ENCODE measurements at places on chromosomes 5 and 9.
A peak's percentile ranks its signal among the peaks of the same experiment; 100 is the strongest.

GRCh38 chr5:112956606-112957005, 20.0 kb upstream of the DCP2 start:
- no peak for DNase-seq

- DNase-seq: no peak
These were observed 102.2 kb upstream of the SPATA31D4 start for GRCh38 chr9:81825846-81826516.

DNA sequence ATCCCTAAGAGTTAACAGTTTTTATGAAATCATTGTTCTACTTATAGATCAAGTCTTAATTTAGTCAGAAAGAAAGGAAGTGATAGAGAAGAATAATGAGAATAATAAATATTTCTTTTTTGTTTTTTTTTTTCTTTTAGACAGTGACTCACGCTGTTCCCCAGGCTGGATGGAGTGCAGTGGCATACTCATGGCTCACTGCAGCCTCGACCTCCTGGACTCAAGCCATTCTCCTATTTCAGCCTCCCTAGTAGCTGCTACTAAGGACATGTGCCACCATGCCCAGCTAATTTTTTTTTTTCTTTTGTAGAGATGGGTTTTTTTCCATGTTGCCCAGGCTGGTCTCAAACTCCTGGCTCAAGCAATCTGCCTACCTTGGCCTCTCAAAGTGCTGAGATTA, 11.0 kb downstream of the IFNA21 start:
- no peak for DNase-seq

GRCh38 chr5:139650031-139650688, 2.0 kb downstream of the CXXC5 start:
- DNase-seq: no peak

GRCh38 chr9:121566481-121567465, 67.1 kb upstream of the GGTA1 start:
- no peak for DNase-seq

GRCh38 chr5:76389513-76390154, 13.5 kb upstream of the IQGAP2 start:
- DNase-seq: no peak

DNA sequence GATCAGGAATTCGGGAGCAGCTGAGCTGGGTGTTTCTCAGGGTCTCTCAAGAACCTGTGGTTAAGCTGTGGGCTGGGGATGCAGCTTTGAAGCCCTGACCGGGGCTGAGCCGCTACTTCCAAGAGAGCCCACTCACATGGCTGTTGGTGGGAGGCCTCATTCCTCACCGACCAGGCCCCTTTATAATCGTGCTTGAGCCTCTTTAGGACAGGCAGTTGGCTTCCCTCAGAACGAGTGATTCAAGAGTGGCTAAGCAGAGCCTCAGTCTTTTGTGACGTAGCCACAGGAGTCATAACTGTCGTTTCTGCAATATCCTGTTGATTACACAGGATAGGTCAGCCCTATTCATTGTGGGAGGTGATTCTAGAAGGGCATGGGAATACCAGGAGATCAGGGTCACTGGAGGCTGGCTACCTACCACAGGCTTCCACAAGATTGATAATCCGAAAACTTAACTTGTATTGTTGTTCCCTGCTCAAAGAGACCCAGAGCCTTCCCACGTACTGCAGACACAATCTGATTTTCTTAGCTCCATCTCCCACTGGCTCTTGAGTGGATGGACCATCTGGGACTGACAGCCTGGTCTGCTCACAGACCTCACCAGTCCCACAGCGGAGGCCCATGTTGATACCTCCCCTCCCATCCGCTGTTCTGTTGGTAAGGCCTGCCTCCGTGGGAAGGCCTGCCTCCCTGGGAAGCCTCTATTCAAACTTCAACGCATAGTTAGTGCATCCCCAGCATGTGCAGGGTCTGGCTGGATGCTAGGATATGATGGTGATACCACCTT, 3.0 kb upstream of the ERGIC1 start:
- DNase-seq: no peak

DNA sequence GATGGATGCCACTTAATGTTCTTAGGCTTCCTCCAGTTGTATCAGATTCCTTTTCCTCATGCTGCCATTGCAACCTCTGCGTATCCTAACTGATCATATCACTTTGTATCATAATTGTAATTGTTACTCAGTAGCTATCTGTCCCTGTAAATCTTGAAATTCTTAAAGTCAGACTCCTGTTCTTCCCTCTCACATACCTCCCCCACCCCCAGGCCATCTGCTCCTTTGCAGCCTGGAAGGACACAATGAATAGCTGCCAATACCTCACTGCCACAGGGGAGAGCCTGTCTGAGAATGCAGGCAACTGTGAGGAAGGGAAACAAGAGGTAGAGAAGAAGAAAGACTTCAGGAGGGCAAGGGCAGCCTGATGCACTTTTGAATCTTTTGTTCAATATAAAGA, 228.5 kb downstream of the ENC1 start:
- no peak for DNase-seq

GRCh38 chr9:89444274-89444673, 53.6 kb downstream of the SEMA4D start:
- DNase-seq: no peak

- DNase-seq: peak; percentile 46
These were observed 1.1 kb downstream of the JADE2 start for GRCh38 chr5:134526483-134527155.

DNA sequence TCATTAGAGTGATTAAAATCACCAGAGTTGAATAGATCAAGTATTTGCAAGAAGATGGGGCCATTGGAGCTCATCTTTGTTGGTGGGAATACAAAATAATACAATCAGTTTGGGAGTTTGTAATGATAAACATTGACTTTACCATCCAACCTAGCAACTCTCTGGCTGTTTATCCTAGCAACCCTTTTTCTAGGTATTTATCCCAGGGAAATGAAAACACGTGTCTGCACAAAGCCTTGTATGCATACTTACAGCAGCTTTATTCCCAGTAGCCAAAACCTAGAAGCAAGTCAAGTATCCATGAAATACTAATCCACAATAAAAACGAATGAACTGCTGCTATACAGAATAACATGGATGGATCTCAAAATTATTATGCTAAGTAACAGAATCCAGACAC, 152.7 kb upstream of the DAB2 start:
- DNase-seq: no peak

GRCh38 chr5:176185133-176185733, 53.0 kb upstream of the SIMC1 start:
- DNase-seq: no peak

DNA sequence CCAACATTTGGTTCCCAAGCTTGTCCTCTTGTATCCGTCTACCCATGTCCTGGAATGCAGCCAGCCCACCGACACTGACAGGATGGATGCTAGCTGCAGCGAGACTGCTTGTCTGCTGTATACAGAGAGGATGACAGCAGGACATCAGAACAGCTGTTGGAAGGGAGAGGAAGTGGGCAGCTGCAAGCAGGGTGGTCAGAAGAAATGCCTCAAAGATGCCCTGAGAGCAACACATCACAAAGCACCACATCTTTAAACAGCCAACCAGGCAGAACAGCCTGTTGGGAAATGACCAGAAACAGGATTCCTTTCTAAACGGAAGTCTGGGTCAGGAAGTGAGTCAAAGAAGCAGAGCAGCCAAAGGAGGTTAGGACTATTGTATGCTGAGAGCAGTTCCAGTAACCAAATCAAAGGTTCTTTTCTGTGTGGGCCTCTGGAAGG, 219.1 kb downstream of the NDUFS4 start:
- no peak for DNase-seq
